ENCODE measurements at places on chromosomes 12 and 14. TPM values are rescaled to one million over a fixed set of nuclear protein-coding genes. Genes with fewer than 3 reads are reported as not detected.

Gene COQ5
- 14.2 TPM for total RNA-seq

Gene RSRC2
- total RNA-seq = 42.1 TPM

Gene FERMT2
- total RNA-seq = not detected

Gene RPL10L
- total RNA-seq = not detected

Gene SOAT2
- total RNA-seq = 0.15 TPM

Gene LHX5
- not detected for total RNA-seq

Gene VPS33A
- total RNA-seq = 13.6 TPM

Gene SLCO1B1
- total RNA-seq = 0.36 TPM

Measured in HT-29 (cell line).